Lower lobe of right lung (tissue), 2 donors: ENCODE measurements at places on chromosomes 6 and 20. TPM values are rescaled to one million over a fixed set of nuclear protein-coding genes. Genes with fewer than 3 reads are reported as not detected.

The PNLDC1 gene
- total RNA-seq, result 0.27 TPM

The ADGRF4 gene
- total RNA-seq, result not detected

The CST1 gene
- not detected for total RNA-seq

The HLA-DRB5 gene
- total RNA-seq, result 279 TPM

The FNDC1 gene
- total RNA-seq, result 0.44 TPM

The MAFB gene
- total RNA-seq, result 63.3 TPM

The GPR63 gene
- total RNA-seq, result 0.71 TPM

The KHDC1L gene
- not detected for total RNA-seq

The SPATA25 gene
- total RNA-seq, result 1.1 TPM

The ENPP3 gene
- total RNA-seq, result 1.7 TPM

DNA sequence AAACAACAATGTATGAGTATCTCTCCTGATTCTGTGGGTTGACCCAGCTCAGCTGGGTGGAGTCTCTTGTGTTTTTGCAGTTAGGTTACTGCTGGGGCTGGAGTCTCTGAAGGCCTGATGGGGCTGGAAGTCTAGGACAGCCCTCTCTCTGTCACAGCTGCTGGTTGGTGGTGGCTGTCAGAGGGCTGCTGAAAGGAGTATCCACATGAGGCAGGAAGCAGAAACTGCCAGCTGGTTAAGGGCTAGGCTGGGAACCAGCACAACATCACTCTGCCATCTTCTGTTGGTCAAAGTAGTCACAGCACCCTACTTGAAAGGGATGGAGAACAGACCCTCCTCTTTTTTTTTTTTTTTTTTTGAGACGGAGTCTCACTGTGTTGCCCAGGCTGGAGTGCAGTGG lies 10.0 kb upstream of the PACSIN1 start:
- DNase-seq, result no peak

DNA sequence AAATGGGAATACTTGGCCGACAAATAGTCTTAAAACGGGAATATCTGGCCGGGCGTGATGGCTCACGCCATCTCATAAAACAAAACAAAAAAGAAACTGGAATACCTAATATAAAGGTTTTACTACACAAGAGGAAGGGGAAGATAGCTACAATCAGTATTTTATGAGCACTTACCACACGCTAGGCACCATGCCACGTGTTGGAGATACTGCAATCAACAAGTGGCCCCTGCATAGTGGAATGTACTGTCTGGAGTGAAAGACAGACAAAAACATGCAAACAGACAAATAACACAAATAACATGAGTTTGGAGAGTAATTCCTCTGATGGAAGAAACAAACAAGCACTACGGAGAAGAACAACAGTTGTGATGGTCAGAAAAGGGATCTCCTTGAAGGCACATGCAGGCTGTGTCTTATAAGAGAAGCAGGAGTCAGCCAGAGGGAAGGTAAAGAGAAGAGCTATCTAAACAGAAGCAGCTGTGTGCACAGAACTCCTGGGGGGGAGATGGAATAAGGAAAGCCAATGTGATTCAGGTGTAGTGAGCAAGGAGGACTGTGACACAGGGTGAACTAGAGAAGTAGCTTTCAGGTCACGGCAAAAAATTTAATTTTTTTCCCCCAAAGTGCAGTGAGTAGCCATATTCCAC lies 39.1 kb upstream of the AKIRIN2 start:
- DNase-seq, result no peak

- DNase-seq, result no peak
These were observed 71.1 kb downstream of the SRC start for GRCh38 chr20:37416848-37417616.

DNA sequence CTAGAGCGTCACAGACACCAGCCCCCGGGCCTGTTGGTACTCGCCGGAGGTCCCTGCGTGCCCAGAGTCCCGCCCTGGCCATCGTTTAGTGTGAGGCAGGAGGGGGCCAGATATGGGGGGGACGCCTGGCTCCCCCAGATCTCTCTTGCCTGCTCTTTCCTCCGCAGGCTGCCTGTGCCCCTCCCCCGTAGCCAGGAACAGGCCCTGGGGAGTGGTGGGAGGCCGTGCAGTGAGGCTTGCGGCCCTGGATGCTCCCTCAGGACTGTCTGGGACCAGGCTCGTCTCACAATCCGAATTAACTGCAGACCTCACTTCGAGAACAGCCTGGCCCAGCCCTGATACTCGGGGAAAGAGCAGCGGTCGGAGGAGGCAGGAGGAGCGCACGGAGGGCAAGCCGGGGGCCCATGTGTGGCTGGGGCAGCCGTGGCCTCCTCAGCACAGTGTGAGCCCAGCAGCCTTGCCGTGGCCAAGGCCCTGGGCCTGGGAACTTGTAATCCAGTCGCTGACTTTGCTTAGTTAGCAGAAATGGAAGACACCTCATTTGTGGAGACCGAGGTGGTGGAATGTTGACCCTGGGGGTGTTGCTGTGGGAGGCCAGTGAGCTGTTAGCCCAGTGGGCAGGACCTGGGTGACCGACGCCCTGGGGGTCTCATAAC lies 28.7 kb downstream of the FRMD1 start:
- peak; percentile 44 for DNase-seq

GRCh38 chr6:9848094-9848493 lies 566.8 kb downstream of the TFAP2A start:
- DNase-seq, result no peak

- DNase-seq, result no peak
These were observed 304.2 kb downstream of the TFAP2C start for GRCh38 chr20:56933331-56933698.

- DNase-seq, result no peak
These were observed 566.6 kb upstream of the CITED2 start for GRCh38 chr6:139940741-139941729.

- no peak for DNase-seq
These were observed 6.5 kb downstream of the FOXP4 start for GRCh38 chr6:41552723-41553122.

DNA sequence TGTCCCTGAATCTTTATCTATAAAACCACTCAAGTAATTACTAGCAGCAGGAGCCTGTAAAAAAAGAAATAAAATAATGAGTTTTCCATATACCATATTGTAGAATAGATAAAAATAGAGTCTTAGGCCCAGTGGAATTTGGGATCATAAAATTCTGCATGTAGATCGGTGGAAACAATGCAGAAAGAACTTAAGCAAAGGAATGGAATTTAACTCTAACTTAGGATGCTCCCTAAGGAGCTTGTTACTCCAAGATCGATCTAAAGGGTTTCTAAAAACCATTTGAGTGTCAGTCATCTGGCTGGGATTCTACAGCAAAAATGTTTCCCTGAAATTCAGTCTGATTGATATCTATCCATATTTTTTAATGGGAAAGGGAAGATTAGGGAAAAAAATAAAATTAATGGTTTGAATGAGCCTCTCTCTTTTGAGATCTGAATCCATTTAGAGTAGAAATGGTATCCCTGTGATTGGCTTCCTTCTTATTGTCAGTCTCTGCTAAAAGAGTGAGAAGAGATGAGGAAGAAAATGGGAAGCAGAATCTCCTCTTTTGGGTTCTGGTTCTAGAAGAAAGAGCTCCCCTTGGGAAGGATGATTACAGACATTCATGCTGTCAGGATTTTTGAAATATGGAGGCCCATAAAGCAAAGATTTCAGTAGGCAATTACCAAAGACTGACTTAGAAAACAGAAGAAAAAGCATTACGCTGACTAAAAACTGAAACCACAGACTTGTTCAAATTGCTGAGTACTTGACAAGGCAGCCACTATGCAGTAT lies 564.3 kb upstream of the MARCKS start:
- no peak for DNase-seq

- DNase-seq, result no peak
These were observed 39.4 kb upstream of the MYLIP start for GRCh38 chr6:16089232-16090062.

- DNase-seq, result no peak
These were observed 58.3 kb downstream of the LY86 start for GRCh38 chr6:6646859-6647258.

GRCh38 chr6:53664623-53665022 lies 933 bp downstream of the KLHL31 start:
- DNase-seq, result no peak

- DNase-seq, result no peak
These were observed 121.4 kb upstream of the DST start for GRCh38 chr6:56764081-56764566.

GRCh38 chr6:138510093-138510492 lies 10.8 kb upstream of the NHSL1 start:
- no peak for DNase-seq

DNA sequence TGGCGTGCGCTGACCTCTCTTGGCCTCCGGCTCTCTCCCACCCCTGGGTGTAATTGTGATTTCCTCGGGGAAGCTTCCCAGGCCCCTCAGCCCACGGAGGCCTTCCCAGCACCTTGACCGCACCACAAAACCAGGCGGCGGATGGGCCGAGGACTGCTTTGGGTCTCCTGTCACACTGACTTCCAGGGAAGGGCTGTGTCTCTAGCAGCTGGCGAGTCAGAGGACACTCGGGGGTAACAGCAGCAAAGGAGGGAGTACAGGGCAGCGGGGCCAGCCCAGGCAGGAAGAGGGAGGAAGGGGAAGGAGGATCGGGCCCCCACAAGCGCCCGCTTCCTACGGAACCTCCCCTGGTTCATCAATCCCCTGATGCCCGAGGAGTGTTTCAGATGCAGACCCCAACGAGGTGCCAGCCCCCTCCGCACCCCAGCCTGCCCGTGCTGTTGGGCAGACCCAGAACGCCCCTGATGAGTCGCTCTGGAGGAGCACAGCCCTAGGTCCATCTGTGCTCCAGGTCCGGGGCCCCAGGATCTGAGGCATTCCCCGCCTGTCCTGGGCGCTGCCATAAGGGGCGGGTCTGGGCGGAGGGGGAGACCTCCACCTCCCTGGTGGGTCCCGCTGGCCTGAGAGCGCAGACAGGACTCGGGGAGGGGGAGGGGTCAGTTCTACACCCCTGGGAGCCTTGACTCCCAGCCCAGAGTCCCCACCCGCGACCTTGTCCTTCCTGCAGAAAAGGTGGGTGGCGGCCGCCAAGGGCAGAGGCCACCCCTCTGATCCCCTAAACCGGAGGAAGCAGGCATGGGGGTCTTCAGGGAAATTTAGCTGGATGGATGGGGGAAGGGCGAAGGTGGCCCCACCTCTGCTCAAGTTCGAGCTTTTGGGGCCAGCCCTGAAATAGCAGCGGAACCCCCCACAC lies 956 bp downstream of the CHRNA4 start:
- DNase-seq, result no peak

DNA sequence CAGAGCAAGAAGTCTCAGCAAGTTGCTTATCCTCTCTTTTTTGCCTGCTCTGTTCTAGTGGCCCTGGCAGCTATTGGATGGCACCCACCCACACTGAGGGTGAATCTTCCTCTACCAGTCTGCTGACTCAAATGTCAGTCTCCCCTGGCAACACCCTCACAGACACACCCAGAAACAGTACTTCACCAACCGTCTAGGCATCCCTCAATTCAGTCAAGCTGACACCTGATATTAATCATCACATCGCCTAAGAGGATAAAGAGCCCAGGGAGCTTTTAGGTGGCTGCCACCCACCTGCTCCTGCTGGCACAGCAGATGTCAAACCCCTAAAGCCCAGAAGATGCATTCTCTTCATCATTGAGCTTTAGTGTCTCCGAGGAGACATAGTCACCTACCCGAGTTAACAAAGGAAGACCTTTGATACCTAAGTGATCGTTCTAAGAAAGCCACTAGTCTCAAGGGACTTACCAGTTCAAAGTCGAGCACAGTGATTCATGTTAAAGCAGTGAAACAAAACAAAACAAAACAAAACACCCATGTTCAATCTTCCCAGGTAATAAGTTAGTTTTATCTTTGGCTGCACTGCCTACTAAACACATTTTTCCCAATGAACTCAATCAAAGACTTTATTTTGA lies 97.7 kb upstream of the KCNQ5 start:
- no peak for DNase-seq

- DNase-seq, result no peak
These were observed 929.9 kb upstream of the EPHA7 start for GRCh38 chr6:94349227-94349626.

DNA sequence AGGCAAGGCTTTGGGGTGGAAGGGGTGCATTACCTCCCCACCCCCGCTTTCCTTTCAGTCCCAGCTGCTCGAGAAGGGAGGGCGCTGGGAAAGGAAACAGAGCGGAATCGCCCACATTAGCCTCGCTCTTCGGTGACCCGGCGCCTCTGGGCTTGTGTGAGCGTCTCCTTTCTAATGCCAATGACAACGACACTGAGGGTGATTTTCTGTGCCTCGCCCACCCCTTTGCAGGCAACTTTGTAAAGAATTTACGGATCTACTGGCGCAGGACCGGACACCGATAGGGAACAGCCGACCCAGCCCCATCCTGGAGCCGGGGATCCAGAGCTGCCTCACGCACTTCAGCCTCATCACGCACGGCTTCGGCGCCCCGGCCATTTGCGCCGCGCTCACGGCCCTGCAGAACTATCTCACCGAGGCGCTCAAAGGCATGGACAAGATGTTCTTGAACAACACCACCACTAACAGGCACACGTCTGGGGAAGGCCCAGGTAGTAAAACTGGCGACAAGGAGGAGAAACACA lies 24.3 kb downstream of the TFAP2B start:
- no peak for DNase-seq

- DNase-seq, result no peak
These were observed 14.1 kb upstream of the EMILIN3 start for GRCh38 chr20:41380551-41381193.

DNA sequence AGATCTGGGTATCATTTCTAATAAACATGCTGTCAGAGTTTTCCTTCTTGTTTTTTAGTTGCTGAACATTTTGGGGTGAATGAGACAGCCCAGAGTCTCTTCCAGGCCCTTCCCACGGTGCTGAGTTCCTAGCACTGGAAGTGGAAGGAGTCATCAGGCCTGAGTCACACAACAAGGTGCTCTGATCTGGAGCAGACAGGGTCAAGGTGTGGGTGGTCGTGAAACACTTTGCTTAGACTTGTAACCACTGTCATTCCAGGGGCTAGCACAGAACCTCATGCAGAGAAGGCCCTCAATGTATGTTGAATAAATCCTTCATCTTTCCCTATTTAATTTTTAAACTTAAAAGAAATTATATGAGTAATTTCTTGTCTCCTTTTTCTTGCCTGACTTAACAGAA lies 60.6 kb downstream of the TXLNB start:
- no peak for DNase-seq

- no peak for DNase-seq
These were observed 232.6 kb upstream of the MAP3K7 start for GRCh38 chr6:90819483-90819882.

- DNase-seq, result no peak
These were observed 55.8 kb downstream of the FOXO3 start for GRCh38 chr6:108616544-108616943.

- no peak for DNase-seq
These were observed 404 bp downstream of the SLC22A23 start for GRCh38 chr6:3456395-3456897.

GRCh38 chr20:45358282-45359068 lies 4.5 kb upstream of the SYS1 start:
- DNase-seq, result peak; percentile 88

GRCh38 chr20:40670253-40670652 lies 18.8 kb downstream of the MAFB start:
- no peak for DNase-seq

GRCh38 chr6:150511313-150511712 lies 88.4 kb upstream of the PLEKHG1 start:
- no peak for DNase-seq

- DNase-seq, result no peak
These were observed 29.0 kb upstream of the BTBD3 start for GRCh38 chr20:11888648-11889047.

GRCh38 chr20:62753626-62754025 lies 42.6 kb upstream of the MRGBP start:
- DNase-seq, result peak; percentile 20
